ENCODE measurements at places on chromosomes 5 and 9. TPM values are rescaled to one million over a fixed set of nuclear protein-coding genes. Genes with fewer than 3 reads are reported as not detected.

PITX1 gene
- not detected for polyA plus RNA-seq

SLC4A9 gene
- polyA plus RNA-seq, result not detected

EMB gene
- polyA plus RNA-seq, result 10.8 TPM

PCDHGA11 gene
- polyA plus RNA-seq, result 0.62 TPM

CAMK2A gene
- polyA plus RNA-seq, result 61.7 TPM

DMRT3 gene
- polyA plus RNA-seq, result not detected
